Posterior cingulate gyrus (tissue), 11 donors: ENCODE measurements at places on chromosomes 12 and 14.

DNA sequence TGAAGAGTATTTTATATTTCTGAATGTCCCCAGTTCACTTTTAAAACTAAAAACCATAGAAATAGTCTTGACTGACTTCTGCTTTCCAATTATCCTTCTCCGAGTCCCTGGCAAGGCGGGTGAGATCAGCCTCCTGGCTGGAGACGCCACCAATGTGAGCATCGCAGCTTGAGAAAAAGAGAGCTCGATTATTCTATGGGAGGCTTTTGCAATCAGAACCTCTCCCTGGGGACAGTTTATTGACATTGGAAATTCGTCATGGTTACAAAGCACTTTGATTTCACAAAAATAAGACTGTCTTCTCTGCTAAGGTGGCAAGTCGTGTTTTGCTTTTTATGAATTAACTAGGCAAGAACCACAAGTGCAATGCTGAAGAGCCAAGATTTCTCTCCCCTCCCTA is 23.6 kb upstream of the GPHB5 start:
- no peak for DNase-seq

- DNase-seq, result no peak
These were observed 31.9 kb downstream of the USP15 start for GRCh38 chr12:62291864-62292760.

- no peak for DNase-seq
These were observed 134.2 kb downstream of the BICD1 start for GRCh38 chr12:32240831-32241230.

- no peak for DNase-seq
These were observed 10.9 kb downstream of the TCHP start for GRCh38 chr12:109910969-109911348.

DNA sequence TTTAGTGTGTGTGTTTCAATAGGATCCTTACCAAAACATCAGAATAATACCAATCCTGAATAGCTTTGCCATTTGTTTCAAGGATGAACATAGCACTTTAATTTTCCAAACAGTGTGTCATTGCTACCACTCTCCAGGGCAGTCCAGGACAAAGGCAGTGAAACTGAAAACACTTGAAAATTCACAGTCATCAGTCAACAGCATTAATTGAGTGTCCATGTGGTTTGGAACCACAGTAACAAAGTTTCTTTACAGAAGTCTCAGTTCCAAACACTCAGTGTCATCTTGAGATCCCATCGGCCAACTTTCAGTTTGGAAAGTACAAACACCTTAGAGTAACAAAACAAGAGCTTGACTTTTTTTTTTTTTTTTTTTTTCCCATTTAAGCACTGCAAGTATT is 228.4 kb upstream of the SOX5 start:
- DNase-seq, result no peak

GRCh38 chr12:10214136-10214894 is 1.6 kb downstream of the GABARAPL1 start:
- no peak for DNase-seq

GRCh38 chr14:77864580-77864979 is 64.7 kb downstream of the ADCK1 start:
- no peak for DNase-seq

DNA sequence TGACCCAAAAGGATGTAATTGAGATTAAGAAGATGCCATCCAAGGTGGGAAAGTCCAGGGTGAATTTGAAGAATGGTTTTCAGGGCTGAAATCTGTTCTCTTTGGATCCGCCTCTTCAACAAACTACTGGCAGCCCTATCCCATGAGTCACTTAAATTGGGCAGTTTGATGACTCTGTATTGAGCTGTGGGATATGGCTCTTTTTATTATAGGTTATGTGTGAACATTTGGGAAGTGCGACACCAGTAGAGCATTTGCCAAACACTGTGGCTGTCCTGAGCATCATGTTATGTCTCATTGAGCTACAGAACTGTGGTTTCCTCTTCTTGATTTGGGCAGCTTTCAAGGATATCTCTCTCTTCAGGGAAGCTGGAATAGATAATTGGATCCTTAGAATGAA is 22.3 kb downstream of the IFT43 start:
- DNase-seq, result no peak

- DNase-seq, result no peak
These were observed 8.4 kb downstream of the AHNAK2 start for GRCh38 chr14:104969741-104970230.

GRCh38 chr12:49131894-49132461 is 783 bp upstream of the TUBA1B start:
- no peak for DNase-seq

- no peak for DNase-seq
These were observed 931.4 kb downstream of the DIO2 start for GRCh38 chr14:79279645-79280597.

DNA sequence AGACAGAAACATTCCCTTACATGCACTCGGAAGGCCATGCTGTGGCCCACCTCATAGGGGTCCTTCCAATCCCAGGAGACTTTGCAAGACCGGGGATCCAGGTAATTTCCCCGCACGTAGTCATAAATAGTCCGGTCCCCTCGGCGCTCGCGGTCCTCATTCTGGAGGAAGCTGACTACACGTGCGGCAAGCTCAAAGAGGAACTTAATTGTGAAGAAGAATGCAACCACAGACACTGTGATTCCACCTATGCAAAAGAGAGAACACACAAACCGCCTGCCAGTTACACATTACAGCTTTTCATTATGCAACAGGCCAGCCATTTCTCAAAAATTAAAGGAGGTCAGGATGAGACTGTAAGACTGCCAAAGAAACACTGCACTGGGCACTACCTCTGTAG is 28.4 kb downstream of the AREL1 start:
- no peak for DNase-seq

GRCh38 chr12:25557830-25558436 is 4.8 kb upstream of the LMNTD1 start:
- no peak for DNase-seq

GRCh38 chr12:92769124-92769901 is 66.5 kb downstream of the PLEKHG7 start:
- DNase-seq, result no peak

- DNase-seq, result no peak
These were observed 70.8 kb downstream of the SRGAP1 start for GRCh38 chr12:63915105-63915800.

- DNase-seq, result no peak
These were observed 72.2 kb downstream of the DENND5B start for GRCh38 chr12:31518680-31519227.

GRCh38 chr12:39344926-39345325 is 98.0 kb downstream of the KIF21A start:
- no peak for DNase-seq

- DNase-seq, result no peak
These were observed 79.1 kb upstream of the ST8SIA1 start for GRCh38 chr12:22413592-22413991.

GRCh38 chr12:103517161-103517560 is 21.4 kb upstream of the C12orf42 start:
- no peak for DNase-seq

DNA sequence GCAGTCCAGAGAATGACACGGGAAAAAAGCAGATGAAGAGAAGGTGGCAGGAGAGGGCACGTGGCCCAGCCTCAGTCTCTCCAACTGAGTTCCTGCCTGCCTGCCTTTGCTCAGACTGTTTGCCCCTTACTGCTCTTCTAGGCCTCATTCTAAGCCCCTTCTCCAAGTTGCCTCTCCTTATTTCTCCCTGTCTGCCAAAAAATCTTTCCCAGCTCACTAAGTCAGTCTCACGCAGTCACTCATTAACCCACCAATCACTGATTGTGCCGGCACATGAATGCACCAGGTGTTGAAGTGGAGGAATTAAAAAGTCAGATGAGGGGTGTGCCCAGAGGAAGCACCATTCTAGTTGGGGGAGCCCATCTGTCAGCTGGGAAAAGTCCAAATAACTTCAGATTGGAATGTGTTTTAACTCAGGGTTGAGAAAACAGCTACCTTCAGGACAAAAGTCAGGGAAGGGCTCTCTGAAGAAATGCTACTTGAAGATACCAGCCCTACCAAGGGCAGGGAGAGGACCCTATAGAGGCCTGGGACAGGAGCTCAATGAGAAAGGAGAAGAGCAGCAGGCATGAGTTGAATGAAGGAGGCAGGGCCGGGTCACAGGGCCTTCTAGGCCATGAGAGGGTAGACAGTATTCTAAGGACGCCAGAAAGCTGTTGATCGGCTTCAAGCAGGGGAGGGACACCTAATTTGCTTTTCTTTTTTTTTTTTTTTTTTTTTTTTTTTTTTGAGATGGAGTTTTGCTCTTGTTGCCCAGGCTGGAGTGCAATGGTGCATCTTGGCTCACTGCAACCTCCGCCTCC is 40.9 kb downstream of the DAD1 start:
- no peak for DNase-seq

DNA sequence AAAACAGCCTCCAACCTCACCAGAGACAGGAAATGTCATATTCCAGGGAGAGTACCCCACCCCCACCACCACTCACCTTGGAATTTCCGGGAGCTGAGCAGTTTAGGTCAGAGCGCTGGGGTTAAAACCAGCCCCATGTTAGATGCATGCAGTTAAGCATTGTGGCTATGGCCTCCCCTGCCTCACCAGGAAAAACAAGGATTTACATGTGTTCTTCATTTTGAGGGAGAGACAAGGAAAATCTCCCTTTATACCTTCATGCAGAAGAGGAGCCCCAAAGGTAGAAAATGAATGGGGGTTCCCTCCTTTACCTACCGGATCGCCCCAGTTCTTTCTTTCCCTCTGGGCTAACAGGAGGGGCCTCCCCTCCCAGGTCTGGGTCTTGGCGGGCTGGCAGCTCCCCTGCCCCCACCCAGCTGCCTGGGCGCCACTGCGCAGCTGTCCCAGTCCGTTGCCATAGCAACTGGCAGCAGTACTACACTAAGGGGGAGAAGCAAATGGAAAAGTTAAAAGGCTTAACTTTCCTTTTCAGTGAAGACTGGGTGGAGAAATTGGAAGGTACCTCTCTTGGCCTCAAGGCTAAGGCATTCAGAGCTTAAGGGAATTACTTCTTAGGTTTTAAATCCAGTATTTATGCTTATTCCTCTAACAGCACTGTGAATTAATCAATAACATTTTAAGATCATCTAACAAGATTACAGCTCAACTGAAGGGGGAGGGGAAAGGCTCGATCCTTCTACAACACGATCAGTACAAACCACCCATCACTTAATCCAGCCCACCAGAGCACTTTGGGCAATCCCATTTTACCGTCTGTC is 20.5 kb downstream of the CBX5 start:
- peak; percentile 83 for DNase-seq

DNA sequence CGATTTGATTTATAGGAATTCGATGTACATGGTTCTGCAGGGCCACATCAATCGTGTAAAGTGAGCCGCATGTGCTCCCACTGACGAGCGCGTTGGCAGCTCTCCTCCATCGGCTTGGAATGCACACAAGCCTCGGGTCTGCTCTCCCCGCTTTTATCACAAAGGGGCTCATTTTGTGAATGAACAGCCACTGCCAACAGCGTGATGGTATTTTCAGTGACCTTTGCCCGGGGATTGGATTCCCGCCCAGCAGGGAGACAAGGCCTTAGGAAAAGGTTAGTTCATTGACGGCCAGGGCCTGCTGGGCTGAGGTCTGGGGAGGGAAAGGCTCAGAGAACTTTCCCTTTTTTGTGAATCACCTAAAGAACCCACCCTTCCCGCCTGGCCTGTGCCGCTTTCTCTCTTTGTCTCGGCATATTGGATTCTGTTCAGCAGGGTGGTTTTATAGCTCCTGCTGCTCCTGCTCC is 232.1 kb downstream of the MSRB3 start:
- peak; percentile 40 for DNase-seq

- no peak for DNase-seq
These were observed 7.1 kb downstream of the NUAK1 start for GRCh38 chr12:106131676-106132075.

GRCh38 chr12:32148372-32148771 is 41.7 kb downstream of the BICD1 start:
- no peak for DNase-seq

GRCh38 chr14:32193532-32193931 is 8.3 kb upstream of the RNU6-7 start:
- DNase-seq, result no peak

DNA sequence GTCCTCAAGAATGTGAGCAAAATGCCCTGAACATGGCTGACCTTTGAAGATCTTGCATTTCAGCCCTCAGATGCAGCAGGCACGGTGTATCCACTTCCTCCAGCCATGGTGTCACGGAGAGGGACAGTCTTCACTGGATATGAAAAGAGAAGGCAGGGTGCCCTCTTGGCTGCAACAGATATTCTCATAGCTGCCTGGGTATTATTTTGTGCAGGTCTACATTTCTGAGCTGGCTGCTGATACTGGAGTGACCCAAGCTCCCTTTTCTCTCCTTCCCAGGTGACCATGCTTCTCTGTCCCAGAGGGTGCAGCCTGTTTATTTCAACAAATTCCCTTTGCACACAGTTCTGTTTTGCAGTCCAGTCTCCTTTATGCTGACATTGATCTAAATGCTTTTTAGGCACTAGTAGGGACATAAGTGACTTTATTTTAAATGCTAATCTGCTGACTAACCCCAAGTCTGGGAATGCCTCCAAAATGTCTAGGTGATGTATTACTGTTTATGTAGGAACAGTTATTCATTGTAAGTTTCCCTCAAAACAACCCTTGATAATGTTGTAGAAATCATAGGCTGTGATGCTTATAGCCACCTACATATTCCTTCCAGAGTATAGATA is 17.4 kb upstream of the PYGL start:
- no peak for DNase-seq

- DNase-seq, result no peak
These were observed 37.5 kb downstream of the TSPAN9 start for GRCh38 chr12:3114671-3115070.

DNA sequence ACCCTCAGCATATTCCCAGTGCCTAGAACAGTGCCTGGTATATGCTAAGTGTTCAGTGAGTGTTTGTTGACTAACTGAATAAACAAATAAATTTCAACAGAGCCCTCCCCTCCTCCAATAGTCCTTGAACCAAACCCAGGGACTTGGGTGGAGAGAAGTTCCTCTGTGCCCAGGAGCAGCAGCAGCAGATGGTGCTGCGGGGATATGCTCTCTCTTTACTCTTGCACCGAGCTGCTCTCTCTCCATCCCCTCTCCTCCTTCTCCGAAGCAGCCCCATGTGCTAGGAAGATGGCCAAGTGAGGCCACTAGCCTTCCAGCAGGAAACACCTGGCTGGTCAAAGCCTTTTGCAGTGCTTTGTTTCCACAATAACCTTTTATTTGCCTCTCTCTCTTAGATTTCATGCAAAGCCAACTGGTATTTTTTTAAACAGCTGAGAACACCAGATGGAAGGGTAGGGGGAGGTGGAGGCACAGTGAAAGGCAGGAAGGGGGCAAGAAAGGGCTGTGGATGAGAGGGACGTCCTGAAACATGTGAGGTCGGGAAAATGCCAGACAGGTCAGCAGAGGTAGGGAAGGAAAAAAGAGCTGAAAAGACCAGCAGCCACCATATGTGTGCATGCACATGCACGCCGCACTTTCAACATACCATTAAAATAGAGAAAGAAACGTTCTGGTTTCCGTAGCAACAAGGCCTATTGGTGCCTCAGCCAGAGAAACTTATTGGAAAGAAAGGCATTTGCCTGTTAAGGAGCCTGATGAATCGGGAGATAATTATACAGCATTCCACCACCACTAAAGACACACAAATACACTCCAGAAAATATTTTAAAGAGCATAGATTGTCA is 78.9 kb downstream of the EMP1 start:
- no peak for DNase-seq

GRCh38 chr12:59886131-59886733 is 290.4 kb downstream of the SLC16A7 start:
- no peak for DNase-seq
